ENCODE measurements at places on chromosomes 12 and 14.

DNA sequence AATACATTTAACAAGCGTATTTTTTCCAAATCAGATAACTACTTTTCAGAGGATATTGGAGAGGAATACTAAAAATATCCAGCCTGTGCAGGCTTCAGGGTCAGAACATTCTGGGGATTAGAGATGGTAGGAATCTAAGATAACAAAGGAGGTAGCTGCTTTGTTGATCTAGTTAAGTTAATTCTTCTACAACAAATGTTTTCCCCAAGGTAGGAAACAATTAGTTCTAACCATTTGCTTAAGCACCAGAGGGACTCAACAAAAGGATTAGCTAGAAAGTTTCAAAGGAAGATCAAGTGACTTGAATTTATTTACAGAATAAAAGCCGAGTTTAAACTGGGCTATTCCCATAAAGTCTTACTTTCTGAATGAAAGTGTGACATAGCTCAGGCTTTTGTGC, 524.2 kb downstream of the TMTC2 start:
- DNase-seq, result no peak

GRCh38 chr12:89351489-89352241, 636 bp downstream of the DUSP6 start:
- DNase-seq, result no peak

GRCh38 chr12:4472046-4472445, 26.4 kb upstream of the FGF6 start:
- DNase-seq, result no peak

GRCh38 chr12:58918469-58918844, 1.8 kb downstream of the LRIG3 start:
- no peak for DNase-seq

- no peak for DNase-seq
Observed at GRCh38 chr14:67853715-67854114, 34.1 kb downstream of the RAD51B start.

- no peak for DNase-seq
Observed at GRCh38 chr12:127241072-127241817, 1025.7 kb upstream of the TMEM132C start.

Measured in cerebellar nuclear complex (tissue), 1 donor.